CD4-positive, alpha-beta T cell treated with Interleukin-2 at 100 ng/mL for 4 hours (primary cell): ENCODE measurements at places on chromosomes 16 and 17.

DNA sequence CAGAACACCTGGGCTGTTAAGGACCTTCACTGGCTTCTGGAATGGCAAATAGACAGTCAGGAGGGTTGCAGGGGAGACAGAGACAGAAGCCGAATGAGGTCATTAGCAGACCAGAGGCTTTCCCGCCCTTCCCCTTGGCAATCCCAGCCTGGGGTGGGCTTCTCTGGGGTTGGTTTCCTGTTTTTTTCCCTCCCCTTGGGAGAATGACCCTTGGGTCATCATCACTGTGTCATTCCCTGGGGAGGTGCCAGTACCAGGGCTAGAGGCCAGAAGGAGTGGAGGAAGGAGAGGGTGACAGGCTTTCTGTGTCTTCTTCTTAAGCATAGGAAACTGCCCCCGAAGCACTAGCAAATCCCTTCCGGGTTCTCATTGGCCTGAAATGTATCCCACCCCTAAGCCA, 42.9 kb upstream of the IL21R start:
- no peak for DNase-seq

DNA sequence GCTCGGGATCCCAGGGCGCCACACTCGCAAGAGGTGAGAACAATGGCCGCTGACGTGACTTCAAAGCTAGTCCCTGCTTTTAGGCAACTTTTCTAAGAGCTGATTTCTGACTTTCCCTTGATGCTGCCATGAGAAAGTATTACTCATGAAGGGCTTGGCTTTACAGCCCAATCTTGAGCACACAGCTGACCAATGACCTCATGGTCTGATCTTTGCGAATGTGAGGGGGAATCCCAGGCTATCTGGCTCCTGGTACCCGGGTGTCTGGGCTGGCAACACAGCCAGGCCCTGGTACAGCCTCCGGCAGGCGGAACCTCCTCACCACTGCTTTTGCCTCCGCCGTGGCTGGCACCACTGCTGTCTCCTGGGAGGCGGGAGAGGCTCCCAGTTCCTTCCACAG, 17.5 kb downstream of the NDUFAF8 start:
- no peak for DNase-seq

DNA sequence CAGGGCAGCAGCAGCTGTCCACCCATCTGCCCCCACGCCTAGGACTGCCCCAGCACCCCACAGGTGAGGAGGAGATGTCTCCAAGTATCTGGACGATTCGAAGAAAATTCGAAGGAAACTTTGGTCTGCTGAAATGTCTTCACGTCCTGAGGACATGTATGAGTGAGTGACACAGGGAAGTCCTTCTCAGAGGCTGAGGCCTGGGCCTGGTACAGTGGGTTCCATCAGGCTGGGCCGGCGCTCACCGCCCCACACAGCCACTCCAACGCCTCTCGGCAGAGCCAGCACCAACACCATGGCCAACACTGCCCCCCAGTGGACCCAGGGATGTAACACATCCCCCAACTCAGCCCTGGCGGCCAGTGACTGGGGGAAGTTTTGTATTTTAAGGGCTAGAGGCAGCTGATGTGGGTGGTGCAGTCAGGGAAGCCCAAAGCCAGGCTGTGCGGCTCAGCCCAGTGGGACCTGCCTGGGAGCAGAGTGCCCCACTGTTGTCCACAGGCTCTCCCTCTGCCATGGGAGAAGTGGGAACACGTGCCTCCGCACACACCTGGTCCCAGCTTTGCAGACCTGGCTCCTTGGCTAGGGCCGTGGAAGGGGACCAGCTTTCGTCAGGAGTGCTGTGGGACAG, 55.8 kb upstream of the FASN start:
- peak; percentile 86 for DNase-seq

DNA sequence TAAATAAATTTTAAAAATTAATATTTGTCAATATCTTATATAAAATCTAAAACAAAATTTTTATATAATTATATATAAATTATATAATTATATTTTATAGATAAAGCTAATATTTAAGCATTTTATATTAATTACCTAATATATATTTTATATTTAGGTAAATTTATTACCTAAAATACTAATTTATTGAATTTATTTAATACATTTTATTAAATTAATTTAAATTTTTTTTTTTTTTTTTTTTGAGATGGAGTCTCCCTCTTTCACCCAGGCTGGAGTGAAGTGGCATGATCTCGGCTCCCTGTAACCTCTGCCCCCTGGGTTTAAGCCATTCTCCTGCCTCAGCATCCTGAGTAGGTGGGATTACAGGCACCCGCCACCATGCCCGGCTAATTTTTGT, 22.4 kb downstream of the ATAD5 start:
- no peak for DNase-seq

GRCh38 chr17:48051706-48052486, 3.7 kb downstream of the NFE2L1 start:
- DNase-seq, result no peak

- no peak for DNase-seq
Observed at GRCh38 chr17:78142119-78142861, 3.9 kb upstream of the C17orf99 start.

- DNase-seq, result no peak
Observed at GRCh38 chr17:27635275-27635823, 4.4 kb downstream of the LGALS9 start.

DNA sequence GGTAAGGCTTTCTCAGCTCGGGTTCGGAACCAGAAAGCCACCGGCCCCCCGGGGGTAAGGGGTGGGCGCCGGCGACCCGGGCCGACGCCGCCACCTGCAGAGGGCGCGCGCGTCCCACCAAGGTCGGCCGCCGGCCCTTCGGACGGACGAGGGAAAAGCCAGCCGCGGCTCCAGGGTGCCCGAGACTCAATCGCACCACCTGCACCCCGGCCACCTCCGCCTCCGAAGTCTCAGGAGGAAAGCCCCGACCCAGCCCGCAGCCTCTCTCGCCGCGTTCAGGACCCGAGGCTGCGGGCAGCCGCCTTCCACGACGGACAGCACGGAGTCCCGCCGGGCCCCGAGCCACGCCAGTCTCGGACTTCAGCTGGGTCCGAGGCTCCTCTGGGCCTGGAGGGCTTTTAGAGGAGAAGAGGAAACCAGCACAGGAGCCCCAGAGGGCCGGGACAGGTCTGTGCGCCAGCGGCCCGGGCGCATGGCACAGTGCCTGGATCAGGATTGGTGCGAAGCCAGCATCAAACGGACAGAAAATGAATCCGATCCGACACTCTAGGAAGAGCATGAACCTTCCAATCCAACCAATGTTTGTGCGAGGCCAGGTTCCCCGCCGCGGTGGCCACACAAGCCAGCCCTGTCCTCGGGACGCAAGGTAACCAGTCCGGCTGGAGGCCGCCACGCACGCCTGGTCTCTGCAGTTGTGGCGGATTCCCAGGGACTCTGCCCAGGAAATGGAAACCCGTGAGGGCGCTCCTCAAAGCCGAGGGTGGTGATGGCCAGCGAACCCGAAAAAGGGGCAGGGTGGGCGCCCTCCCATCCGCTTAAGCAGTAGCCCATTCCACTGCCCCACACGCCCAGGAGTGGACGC, 6.7 kb downstream of the CBX8 start:
- no peak for DNase-seq

DNA sequence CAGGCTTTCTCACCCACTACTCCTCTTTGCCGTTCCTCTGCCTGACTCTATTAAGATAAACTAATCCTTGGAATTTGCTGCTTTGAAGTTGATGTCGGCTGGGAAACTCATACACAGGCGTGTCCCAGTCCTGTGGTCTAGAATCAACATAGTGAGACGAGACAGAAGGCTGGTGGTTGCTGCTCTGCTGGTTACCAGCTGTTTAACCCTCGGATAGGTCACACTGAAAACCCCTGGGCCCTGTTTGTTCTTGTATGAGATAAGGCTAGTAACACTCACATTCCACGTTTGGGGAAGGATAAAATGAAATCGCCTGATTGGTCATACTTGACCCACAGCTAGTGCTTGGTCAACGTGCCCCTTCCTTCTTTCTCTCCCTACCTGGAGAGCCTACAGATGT, 517.0 kb downstream of the CDH13 start:
- no peak for DNase-seq
